Osteocyte (in vitro differentiated cells): ENCODE measurements at places on chromosomes 4 and X. TPM values are rescaled to one million over a fixed set of nuclear protein-coding genes. Genes with fewer than 3 reads are reported as not detected.

The CD40LG gene
- not detected in 2 replicates for total RNA-seq

The EDA gene
- not detected in 2 replicates for total RNA-seq

The HAND2 gene
- not detected in 2 replicates for total RNA-seq

DNA sequence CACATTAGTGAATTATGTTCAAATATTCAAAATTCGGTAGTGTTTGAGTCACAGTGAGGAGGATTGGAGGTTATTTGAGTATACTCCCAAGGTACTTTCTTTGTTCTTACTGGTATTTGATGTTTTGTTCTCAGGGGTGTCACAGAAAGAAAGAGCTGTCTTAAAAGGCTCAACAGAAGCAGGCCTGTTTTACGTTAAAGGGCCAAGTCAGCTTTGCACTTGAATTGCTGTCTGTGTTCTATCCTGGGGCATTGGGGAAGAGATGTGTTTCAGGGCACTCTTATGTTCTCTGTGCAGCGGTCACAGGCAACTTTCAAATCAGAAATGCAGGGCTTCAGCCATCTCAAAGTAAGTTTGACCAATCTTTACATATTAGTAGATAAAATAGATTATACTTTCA lies 1113.1 kb upstream of the LCORL start:
- H3K4me3 ChIP-seq, result no peak overlapping the region
- no peaks in the 10 kb centered on the region for H3K36me3 ChIP-seq

DNA sequence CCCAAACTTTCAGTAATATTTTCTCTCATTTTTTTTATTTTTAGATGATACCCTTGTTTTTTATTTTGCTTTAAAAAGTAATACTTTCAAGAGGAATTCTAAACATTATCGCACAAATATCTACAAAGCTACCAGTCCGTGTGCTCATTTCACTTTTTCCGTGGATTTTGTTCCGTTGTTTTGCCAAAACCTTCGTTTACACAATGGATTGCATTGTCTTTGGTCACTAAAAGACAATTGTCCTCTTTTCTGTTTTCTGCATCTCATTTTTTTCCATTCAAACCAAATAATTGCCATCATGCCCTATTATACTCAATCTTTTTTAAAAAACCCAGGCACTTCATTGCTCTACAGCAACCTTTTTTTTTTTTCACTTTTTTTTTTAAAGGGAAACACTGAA lies 214.9 kb downstream of the CXXC4 start:
- no peak overlapping the region for H3K4me3 ChIP-seq
- H3K4me1 ChIP-seq, result no peaks in the 10 kb centered on the region
- H3K27ac ChIP-seq, result no peak overlapping the region
- no peaks in the 10 kb centered on the region for H3K36me3 ChIP-seq
- no peak for DNase-seq

DNA sequence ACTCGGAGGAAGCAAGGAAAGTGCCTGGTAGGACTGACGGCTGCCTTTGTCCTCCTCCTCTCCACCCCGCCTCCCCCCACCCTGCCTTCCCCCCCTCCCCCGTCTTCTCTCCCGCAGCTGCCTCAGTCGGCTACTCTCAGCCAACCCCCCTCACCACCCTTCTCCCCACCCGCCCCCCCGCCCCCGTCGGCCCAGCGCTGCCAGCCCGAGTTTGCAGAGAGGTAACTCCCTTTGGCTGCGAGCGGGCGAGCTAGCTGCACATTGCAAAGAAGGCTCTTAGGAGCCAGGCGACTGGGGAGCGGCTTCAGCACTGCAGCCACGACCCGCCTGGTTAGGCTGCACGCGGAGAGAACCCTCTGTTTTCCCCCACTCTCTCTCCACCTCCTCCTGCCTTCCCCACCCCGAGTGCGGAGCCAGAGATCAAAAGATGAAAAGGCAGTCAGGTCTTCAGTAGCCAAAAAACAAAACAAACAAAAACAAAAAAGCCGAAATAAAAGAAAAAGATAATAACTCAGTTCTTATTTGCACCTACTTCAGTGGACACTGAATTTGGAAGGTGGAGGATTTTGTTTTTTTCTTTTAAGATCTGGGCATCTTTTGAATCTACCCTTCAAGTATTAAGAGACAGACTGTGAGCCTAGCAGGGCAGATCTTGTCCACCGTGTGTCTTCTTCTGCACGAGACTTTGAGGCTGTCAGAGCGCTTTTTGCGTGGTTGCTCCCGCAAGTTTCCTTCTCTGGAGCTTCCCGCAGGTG lies 637 bp downstream of the AR start:
- H3K27me3 ChIP-seq, result no peaks in the 10 kb centered on the region
- H3K36me3 ChIP-seq, result no peaks in the 10 kb centered on the region
- peak overlapping the region; percentile 56 for H3K27ac ChIP-seq
- H3K4me1 ChIP-seq, result peaks cover 27% of the 10 kb centered on the region
- no peak for DNase-seq
- H3K4me3 ChIP-seq, result peak overlapping the region; percentile 83

- DNase-seq, result no peak
- H3K36me3 ChIP-seq, result no peaks in the 10 kb centered on the region
- H3K4me1 ChIP-seq, result peaks cover 20% of the 10 kb centered on the region
- no peak overlapping the region for H3K4me3 ChIP-seq
- no peak overlapping the region for H3K27ac ChIP-seq
Measured at GRCh38 chr4:150006197-150006596, 72.0 kb upstream of the DCLK2 start.

- DNase-seq, result no peak
- peaks cover 22% of the 10 kb centered on the region for H3K4me1 ChIP-seq
- no peaks in the 10 kb centered on the region for H3K36me3 ChIP-seq
Measured at GRCh38 chr4:10007436-10007740, 13.9 kb downstream of the SLC2A9 start.
